Activated naive CD8-positive, alpha-beta T cell treated with anti-CD3 and anti-CD28 coated beads for 36 hours (primary cell): ENCODE measurements at places on chromosomes 12 and 14.

- no peaks in the 10 kb centered on the region for H3K27me3 ChIP-seq
- H3K4me1 ChIP-seq: peaks cover 17% of the 10 kb centered on the region
- peaks cover 42% of the 10 kb centered on the region for H3K36me3 ChIP-seq
- DNase-seq: no peak
- no peak overlapping the region for H3K4me3 ChIP-seq
Observed at GRCh38 chr14:91289464-91289863, 45.0 kb upstream of the GPR68 start.

DNA sequence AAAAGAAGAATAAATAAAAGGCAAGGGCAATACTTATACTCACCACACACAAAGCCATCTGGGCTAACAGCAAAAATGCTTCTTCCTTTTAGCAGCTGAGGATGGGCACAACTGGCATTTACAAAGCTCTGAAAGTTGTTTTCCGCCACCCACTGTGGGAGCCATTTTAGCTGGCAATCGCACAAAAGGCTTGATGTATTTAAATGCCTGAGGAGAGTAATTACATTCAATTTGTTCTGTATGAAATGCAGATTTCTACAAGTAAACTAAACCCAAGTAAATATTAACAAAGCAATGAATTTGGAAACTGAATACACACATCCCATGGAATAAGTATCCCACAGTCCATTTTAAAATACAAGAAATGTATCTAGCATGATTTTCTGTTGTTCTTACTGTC lies 37.5 kb downstream of the LRIG3 start:
- no peak for DNase-seq
- H3K36me3 ChIP-seq: no peaks in the 10 kb centered on the region
- no peak overlapping the region for H3K4me3 ChIP-seq
- H3K27me3 ChIP-seq: no peaks in the 10 kb centered on the region

GRCh38 chr14:89317051-89317691 lies 99.9 kb downstream of the FOXN3 start:
- peak overlapping the region; percentile 56 for H3K27ac ChIP-seq
- H3K4me3 ChIP-seq: no peak overlapping the region
- peaks cover 68% of the 10 kb centered on the region for H3K36me3 ChIP-seq
- H3K27me3 ChIP-seq: no peaks in the 10 kb centered on the region

DNA sequence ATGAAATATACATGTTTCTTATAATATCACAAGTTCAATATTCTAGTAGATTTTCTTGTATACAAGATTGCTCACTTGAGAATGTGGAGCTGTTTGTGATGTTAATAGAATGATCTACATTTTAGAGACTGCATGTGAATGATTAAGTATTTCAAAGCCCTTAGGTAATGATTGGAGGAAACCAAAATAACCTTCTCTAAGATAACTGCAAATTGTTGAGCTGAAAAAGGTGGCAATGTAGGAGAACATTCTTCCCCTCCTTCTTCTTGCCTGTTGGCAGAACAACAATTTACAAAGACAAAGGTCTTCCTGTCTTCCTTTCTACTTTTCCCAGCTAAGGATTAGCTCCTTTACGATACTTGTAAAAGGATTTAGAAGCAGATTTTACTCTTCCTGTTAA lies 2.0 kb upstream of the CLEC6A start:
- no peak for DNase-seq
- no peaks in the 10 kb centered on the region for H3K36me3 ChIP-seq
- H3K27me3 ChIP-seq: peaks cover 46% of the 10 kb centered on the region
- no peak overlapping the region for H3K27ac ChIP-seq

GRCh38 chr12:10363914-10364814 lies 25.7 kb downstream of the KLRK1 start:
- peaks cover 56% of the 10 kb centered on the region for H3K36me3 ChIP-seq
- peak; percentile 63 for DNase-seq
- no peak overlapping the region for H3K27ac ChIP-seq
- H3K4me1 ChIP-seq: peaks cover 43% of the 10 kb centered on the region
- no peaks in the 10 kb centered on the region for H3K27me3 ChIP-seq
- H3K4me3 ChIP-seq: no peak overlapping the region

- peaks cover 21% of the 10 kb centered on the region for H3K27me3 ChIP-seq
- no peak for DNase-seq
- no peaks in the 10 kb centered on the region for H3K4me1 ChIP-seq
- no peak overlapping the region for H3K27ac ChIP-seq
- no peaks in the 10 kb centered on the region for H3K36me3 ChIP-seq
Observed at GRCh38 chr12:125208334-125208733, 143.1 kb downstream of the AACS start.

- H3K4me3 ChIP-seq: no peak overlapping the region
- no peak for DNase-seq
- H3K27ac ChIP-seq: no peak overlapping the region
Observed at GRCh38 chr12:70561550-70561949, 75.7 kb downstream of the PTPRB start.

DNA sequence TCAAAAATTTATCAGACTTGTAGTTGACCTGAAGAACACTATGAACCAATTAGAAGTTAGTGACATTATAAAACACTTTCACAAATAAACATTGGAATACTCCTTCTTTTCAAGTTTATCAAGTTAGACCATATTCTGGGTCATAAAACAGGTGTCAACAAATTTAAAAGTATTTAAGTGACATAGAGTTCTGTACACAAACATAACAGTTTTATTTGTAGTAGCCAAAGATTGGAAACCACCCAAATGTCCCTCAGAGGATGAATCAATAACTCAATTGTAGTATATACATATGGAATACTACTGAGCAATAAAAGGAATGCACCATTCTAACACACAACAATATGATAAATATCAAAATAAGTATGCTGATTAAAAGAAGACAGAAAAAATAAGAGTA lies 23.6 kb upstream of the OR11G2 start:
- no peaks in the 10 kb centered on the region for H3K36me3 ChIP-seq
- H3K4me1 ChIP-seq: no peaks in the 10 kb centered on the region
- peaks cover 4% of the 10 kb centered on the region for H3K27me3 ChIP-seq
- H3K4me3 ChIP-seq: no peak overlapping the region
- no peak overlapping the region for H3K27ac ChIP-seq

- no peaks in the 10 kb centered on the region for H3K27me3 ChIP-seq
- H3K27ac ChIP-seq: no peak overlapping the region
- H3K4me1 ChIP-seq: no peaks in the 10 kb centered on the region
Observed at GRCh38 chr12:20089077-20089476, 279.3 kb upstream of the PDE3A start.

GRCh38 chr12:119700078-119700477 lies 32.1 kb downstream of the PRKAB1 start:
- H3K36me3 ChIP-seq: peaks cover 18% of the 10 kb centered on the region
- no peaks in the 10 kb centered on the region for H3K4me1 ChIP-seq
- H3K4me3 ChIP-seq: no peak overlapping the region
- H3K27me3 ChIP-seq: no peaks in the 10 kb centered on the region

GRCh38 chr14:84770030-84770429 lies 759.9 kb upstream of the FLRT2 start:
- H3K27me3 ChIP-seq: no peaks in the 10 kb centered on the region
- H3K4me3 ChIP-seq: no peak overlapping the region
- H3K36me3 ChIP-seq: no peaks in the 10 kb centered on the region
- no peak for DNase-seq

DNA sequence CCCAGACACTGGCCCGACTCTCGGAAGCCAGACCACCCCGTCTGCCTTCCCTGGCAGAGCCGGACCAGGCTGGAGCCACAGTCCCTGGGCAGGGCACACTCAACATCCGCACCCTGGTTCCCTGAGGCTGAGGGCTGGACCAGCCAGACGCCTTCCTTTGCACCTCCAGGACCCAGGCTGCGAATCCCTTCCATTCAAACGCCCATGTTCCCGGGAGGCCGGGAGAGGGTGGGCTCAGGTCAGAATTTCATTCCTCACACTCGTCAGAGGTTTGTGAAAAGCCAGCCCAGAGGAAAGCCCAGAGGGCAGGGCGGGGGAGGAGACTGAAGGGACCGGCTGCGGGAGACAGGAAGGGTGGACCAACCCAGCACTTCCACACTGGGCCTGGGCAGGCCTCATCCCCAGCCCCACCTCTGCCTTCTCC lies 58.7 kb downstream of the LRRC74A start:
- peaks cover 3% of the 10 kb centered on the region for H3K4me1 ChIP-seq
- H3K27ac ChIP-seq: no peak overlapping the region
- no peaks in the 10 kb centered on the region for H3K27me3 ChIP-seq
- no peak overlapping the region for H3K4me3 ChIP-seq

DNA sequence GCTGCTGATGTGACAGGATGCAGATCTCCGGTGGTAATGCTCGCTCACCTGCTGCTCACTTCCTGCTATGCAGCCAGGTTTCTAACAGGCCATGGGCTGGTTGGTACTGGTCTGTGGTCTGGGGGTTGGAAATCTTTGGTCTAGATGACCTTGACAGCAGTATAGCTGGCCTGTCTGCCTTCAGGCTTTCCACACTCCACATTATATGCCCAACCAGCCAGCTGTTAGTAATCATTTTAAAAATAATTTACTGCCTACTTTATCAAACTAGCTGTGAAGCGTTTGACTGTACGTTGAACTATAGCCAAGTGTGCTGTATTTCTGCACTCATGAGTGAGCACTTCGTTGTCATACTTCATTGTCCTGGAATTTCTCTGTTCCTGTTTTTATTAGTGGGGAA lies 424.0 kb upstream of the GARIN6 start:
- H3K4me1 ChIP-seq: no peaks in the 10 kb centered on the region
- no peak overlapping the region for H3K27ac ChIP-seq
- no peak overlapping the region for H3K4me3 ChIP-seq
- DNase-seq: no peak
- H3K27me3 ChIP-seq: no peaks in the 10 kb centered on the region
- H3K36me3 ChIP-seq: no peaks in the 10 kb centered on the region

DNA sequence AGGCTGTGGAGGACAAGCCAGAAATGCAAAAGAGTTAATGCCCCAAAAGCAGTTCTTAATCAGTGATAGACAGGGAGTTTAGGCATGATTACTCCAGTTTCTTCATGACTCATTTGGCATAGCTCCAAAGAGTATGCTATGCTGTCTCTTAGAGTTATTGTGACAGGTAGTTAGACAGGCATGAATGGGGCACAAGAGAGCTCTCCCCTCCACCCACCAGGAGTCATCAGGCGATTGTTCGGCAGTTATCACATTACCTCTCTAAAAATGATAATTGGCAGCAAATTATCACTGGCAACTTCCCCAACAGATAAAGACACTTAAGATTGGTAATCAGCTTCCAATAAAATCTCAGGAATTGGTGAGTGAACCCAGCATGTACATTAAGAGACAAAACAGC lies 320.1 kb downstream of the DAD1 start:
- H3K27me3 ChIP-seq: no peaks in the 10 kb centered on the region
- peak overlapping the region; percentile 57 for H3K27ac ChIP-seq
- peak overlapping the region; percentile 64 for H3K4me3 ChIP-seq
- H3K4me1 ChIP-seq: peaks cover 4% of the 10 kb centered on the region
- H3K36me3 ChIP-seq: no peaks in the 10 kb centered on the region

DNA sequence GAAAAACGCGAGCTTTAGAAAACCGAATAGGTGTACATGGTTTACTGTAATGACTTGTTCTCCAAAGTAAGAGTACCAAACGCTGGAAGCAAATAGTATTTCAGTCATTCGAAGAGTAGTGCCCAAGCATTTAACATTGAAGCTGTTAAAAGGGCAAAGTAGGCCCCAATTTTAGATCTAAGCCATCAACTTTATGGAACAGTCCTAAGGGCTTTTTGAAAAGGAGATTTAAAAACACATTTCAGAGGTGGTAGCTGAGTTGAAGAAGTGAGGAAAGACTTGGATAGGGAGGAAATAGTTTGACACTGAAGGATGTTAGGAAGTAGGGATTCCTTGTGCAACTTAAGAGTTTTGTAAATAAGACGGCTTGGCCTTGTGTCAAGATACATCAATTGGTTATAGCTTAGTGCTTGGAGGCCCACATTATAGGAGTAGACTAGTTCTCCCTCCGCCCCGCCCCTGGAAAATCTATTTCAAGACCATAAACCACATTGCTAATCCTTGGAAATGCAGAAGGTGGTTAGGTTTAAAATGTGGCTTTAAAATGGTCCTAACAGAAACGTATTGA lies 783 bp upstream of the TUBA1B start:
- H3K36me3 ChIP-seq: peaks cover 43% of the 10 kb centered on the region

- H3K4me3 ChIP-seq: no peak overlapping the region
- H3K4me1 ChIP-seq: no peaks in the 10 kb centered on the region
- no peak for DNase-seq
- no peaks in the 10 kb centered on the region for H3K36me3 ChIP-seq
- no peak overlapping the region for H3K27ac ChIP-seq
Observed at GRCh38 chr12:130668286-130669204, 47.6 kb downstream of the RIMBP2 start.

DNA sequence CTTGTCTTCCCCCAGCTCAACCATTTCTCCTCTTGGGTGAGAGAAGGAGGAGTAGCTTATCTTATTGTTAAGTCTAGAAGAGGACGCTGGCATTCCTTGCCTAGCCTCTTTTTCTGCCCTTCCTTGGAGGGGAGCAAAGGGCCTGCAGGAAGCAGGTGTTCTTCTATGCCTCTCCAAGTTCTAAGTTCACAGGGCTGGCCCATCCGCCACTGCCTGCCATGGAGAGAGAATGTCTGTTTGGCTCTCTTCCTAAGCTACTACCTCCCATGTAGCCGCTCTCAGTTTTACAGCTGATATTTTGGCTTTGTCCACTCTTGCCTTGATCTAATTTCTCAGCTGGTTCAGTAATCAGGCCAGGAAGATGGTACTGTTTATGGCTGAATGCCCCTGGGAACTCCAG lies 201.2 kb downstream of the NTF3 start:
- H3K4me3 ChIP-seq: no peak overlapping the region
- H3K27ac ChIP-seq: no peak overlapping the region
- peaks cover 2% of the 10 kb centered on the region for H3K4me1 ChIP-seq
- no peaks in the 10 kb centered on the region for H3K36me3 ChIP-seq
- DNase-seq: no peak

DNA sequence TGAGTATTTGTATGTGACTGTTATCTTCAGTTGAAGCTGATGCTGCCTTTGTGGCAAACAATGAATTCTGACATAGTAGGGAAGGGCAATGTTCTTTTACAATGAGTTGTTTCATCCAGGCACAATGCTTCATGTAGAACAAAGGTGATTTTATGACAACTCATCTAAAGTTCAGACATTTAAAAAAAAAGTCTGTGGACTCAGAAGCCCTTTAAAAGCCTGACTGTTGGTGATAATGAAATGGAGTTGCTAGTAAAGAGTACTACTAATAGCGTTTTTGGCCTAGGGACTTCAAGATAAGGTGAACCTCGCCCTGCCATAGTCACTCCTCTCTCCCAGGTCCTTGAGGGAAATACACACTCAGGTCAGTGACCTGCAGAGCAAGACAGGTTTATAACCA lies 105.1 kb downstream of the AKAP6 start:
- peaks cover 11% of the 10 kb centered on the region for H3K4me1 ChIP-seq
- no peak overlapping the region for H3K4me3 ChIP-seq
- H3K27me3 ChIP-seq: no peaks in the 10 kb centered on the region
- peaks cover 3% of the 10 kb centered on the region for H3K36me3 ChIP-seq
- no peak for DNase-seq

- no peak for DNase-seq
- H3K4me1 ChIP-seq: peaks cover 29% of the 10 kb centered on the region
- no peaks in the 10 kb centered on the region for H3K36me3 ChIP-seq
- H3K4me3 ChIP-seq: no peak overlapping the region
- H3K27me3 ChIP-seq: no peaks in the 10 kb centered on the region
Observed at GRCh38 chr12:46659824-46660223, 166.0 kb downstream of the SLC38A4 start.

DNA sequence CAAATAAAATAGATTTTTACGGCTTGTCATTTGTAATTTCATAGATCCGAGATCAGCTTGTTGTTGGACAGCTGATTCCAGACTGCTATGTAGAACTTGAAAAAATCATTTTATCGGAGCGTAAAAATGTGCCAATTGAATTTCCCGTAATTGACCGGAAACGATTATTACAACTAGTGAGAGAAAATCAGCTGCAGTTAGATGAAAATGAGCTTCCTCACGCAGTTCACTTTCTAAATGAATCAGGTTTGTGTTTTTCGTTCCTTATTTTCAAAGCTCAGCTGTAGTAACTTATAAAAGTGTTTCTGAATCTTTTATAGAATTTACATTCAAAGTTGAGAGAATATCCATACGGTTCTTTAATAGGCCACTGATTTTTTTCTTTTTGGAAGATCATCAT lies 89.1 kb downstream of the LRRK2 start:
- DNase-seq: no peak
- H3K27ac ChIP-seq: no peak overlapping the region
- H3K36me3 ChIP-seq: no peaks in the 10 kb centered on the region
- H3K4me3 ChIP-seq: no peak overlapping the region
